Uterine smooth muscle cell (primary cell): ENCODE measurements at places on chromosomes 2 and 18. TPM values are rescaled to one million over a fixed set of nuclear protein-coding genes. Genes with fewer than 3 reads are reported as not detected.

The HTR2B gene
- 19.3 and 57.7 TPM in 2 replicates for total RNA-seq

The POMC gene
- total RNA-seq: 1.1 and 1.7 TPM in 2 replicates

The FLACC1 gene
- 1.4 and 2.0 TPM in 2 replicates for total RNA-seq

The ANKRD36B gene
- total RNA-seq: 32.5 and 45.6 TPM in 2 replicates

The TANC1 gene
- 12.4 and 27.7 TPM in 2 replicates for total RNA-seq
